Central memory CD8-positive, alpha-beta T cell (primary cell): ENCODE measurements at places on chromosomes 16 and 17.

- no peak for DNase-seq
Observed at GRCh38 chr17:45386178-45386577, 46.5 kb downstream of the ARHGAP27 start.

DNA sequence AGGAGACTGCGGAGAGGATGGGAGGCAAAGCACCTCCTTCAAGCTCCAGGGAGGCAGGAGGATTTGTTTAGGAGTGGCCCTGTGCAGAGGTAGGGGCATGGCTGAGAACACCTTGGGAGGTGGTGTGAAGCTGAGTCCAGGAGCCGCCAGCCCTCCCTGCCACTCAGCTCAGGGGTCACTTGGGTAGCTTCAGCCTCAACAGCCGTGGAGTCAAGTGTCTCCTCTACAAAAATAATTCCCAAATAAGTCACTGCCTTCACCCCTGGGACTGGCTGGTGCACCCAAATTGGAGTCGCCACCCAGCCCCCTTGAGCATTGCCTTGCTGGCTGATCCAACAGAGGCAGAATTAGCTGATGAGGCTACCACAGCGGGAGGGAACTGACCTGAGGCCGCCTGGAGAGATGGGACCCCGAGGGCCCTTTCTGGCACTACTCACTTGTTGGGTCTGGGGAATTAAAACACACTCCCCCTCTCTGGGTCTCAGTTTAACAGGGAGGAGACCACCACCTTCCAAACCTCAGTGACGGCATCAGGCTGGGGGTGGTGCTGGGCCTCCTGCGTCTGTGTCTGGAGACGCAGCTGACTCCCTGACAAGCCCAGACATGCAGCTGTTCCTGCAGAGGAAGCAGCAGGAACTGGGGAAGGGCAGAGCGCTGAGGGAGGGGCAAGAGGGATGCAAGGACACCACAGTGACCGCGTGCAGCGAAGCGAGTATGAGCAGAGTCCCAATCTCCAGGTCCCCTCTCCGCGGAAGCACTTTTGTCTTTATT is 87.9 kb upstream of the TOB1 start:
- DNase-seq: no peak

DNA sequence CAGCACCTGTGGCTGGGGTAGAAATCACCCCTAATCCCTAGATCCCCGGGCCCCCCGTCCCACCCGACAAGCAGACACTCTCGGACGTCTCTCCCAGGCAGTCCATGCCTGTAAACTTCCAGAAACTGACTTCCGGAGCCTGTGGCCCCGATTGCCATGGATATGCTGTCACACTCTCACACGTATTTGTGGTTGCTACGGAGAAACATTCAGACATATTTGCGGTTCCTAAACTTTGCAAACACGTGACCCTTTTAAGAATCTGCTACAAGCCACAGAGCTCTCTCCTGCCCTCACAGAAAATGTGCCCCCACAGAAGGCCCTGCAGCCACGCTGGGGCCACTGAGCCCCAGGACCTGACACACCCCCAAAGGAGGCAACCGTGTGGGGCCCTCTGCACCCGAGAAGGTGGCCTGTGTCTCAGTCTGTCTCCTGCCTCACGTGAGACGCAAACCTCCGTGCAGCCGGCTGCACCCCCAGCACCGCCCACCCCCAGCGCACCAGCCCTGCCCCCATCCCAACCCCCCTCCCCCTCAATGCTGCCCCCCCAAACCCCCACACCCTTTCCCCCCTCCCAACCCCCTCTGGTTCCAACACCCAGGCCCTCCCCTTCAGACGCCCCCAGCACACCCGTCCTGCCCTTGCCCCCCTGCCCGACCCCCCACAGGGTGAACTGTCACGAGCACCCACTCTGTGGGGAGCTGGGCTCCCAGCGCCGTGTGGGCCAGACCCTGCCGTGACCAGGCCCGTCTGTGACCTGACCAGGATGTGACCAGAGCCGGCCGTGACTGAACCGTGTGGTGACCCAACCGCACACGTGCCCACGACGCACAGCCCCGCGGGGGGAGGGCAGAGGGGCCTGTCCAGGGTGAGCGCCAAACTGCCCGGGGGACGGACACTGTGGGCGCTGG is 66.3 kb upstream of the METRNL start:
- DNase-seq: no peak

DNA sequence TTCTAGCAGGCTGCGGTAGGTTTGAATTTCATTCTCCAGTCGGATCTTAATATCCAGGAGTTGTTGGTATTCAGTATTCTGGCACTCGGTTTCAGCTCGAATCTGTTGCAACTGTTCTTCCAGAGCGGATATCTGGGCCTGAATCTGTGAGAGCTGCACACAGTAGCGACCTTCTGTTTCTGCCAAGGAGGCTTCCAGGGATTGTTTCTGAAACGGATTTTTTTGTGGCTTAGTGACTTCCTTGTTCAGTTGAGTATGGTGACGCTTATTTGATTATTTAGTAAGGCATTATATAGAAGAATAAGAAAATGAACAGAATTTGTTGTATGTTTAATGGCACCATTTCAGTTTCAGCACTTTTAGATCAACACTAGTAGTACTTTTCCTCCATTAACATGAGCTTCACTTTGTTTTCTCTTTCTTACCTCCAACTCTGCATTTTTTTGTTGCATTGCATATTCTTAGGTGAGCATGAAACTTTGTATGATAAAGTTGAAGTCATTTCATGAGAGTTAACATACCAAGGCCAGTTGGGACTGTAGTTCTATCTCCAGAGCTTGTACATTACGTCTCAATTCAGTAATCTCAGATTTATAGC is 2.8 kb downstream of the KRT10 start:
- DNase-seq: no peak

- DNase-seq: no peak
Observed at GRCh38 chr17:1787301-1787902, 25.5 kb downstream of the SERPINF1 start.
